ENCODE measurements at places on chromosomes 13 and 19.

GRCh38 chr13:106143930-106144709, 391.3 kb downstream of the EFNB2 start:
- DNase-seq: no peak

- DNase-seq: no peak
These were observed 178.6 kb downstream of the SHISA2 start for GRCh38 chr13:25873242-25873612.

GRCh38 chr19:1429750-1430149, 8.4 kb upstream of the RPS15 start:
- no peak for DNase-seq

GRCh38 chr13:27825072-27825471, 32.8 kb downstream of the GSX1 start:
- no peak for DNase-seq

DNA sequence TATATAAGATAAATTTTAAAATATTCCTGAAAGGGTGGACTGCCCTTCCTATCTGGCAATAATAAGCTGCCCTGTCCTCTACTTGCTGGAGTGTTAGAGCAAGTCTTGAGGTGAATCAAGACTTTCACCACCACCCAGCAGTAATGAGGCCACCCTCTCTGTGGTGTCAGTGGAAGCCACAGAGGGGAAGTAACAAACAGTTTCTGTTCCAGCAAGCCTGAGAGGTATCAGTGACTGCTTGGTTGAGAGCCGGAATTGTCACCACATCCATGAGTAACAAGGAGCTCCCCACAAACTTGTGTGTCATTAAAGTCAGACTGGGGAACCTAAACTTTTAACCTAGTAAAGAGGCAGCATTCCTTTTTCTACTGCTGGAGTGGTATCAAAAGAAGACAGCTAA, 532.7 kb upstream of the SPRY2 start:
- DNase-seq: no peak

DNA sequence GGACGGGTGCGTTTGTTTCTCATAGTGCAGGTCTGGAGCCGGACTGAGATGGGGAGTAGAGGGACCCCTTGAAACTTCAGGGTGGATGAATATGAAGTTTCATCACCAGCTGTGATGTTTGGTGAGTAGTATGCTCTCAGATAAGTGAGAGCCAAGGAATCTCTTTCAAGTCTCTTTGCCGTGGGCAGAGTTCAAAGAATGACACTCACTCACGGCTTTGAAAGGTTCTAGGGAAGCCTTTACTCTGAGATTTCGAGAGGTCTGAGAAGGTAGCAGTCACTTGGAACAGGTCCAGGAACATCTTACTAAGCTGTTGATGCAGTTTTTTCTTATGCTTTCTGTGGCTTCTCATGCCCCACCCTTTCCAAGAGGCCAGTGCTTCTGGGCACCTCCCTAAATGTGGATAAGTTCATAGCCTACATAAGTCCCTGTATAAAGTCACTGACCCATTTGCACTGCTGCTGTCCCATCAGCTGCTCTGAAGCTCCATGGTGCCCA, at the start of gene IGFL2:
Gene IGFL2, plus strand, starts transcription at position 448 of the 498 bp plus-strand sequence. Its CDS starts 41 bp downstream, at position 489.
- no peak for DNase-seq

GRCh38 chr19:43738780-43739211, 16.0 kb downstream of the SMG9 start:
- DNase-seq: no peak

DNA sequence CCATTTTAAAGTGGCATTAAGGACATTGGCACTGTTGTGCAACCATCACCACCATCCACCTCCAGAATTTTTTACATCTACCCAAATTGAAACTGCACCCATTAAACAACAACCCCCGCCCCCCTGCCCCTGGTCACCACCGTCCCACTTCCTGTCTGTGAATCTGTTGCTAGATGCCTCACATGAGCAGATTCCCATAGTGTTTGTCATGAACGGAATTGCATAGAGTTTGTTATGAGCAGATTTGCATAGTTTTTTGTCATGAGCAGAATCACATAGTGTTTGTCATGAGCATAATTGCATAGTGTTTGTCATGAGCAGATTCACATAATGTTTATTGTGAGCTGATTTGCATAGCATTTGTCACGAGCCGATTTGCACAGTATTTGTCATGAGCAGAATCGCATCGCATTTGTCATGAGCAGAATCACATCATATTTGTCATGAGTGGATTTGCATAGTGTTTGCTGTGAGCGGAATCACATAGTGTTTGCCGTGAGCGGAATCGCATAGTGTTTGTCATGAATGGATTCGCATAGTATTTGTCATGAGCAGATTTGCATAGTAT, 54.0 kb upstream of the GTF3A start:
- DNase-seq: no peak

GRCh38 chr19:56156768-56157167, 15.7 kb downstream of the ZNF444 start:
- DNase-seq: no peak

DNA sequence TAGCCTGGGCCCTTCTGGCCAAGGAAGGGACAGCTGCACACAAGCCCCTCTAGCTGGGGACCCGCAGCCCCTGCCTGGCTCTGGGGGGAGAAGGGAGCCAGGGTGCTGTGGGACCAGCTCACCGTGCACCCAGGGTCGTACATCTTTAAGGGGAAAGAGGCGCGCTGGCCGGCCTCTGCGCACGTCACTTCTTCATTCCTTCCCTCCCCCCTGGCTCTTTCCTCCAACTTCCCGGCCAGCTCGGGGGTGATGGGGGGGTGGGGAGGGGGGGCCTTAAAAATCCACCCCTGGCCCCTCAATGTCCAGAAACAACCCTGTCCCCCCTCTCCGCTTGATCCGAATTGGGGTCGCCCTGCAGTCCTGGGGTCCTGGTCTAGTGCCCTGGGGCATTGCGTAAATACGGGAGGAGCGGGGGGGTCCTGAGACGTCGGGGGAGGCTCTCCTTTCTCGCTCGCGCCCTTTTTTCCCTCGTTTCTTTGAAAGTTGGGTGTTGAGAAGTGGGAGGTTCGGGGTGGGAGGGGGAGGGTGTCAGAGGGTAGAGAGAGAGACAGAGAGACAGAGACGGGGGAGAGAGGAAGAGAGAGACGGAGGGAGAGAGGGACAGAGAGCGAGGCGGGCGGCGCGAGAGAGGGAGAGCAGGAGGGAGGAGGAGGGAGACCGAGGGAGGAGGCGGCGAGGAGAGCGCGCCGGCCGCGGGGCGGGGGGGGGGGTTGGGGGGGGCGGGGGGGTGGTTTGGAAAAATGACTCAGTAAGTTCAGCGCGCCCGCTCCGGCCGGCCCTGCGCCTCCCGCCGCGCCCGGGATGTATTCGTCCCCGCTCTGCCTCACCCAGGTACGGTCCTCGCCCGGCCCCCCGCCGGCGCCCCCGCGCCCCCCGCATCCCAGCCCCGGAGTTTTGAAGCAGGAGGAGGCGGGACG, at the start of gene NFIC:
Gene NFIC, plus strand, starts transcription at position 748 of the 917 bp plus-strand sequence. Its CDS starts 54 bp downstream, at position 802.
- DNase-seq: peak; percentile 84

- DNase-seq: no peak
These were observed 80.1 kb downstream of the DCLK1 start for GRCh38 chr13:36051082-36051481.

DNA sequence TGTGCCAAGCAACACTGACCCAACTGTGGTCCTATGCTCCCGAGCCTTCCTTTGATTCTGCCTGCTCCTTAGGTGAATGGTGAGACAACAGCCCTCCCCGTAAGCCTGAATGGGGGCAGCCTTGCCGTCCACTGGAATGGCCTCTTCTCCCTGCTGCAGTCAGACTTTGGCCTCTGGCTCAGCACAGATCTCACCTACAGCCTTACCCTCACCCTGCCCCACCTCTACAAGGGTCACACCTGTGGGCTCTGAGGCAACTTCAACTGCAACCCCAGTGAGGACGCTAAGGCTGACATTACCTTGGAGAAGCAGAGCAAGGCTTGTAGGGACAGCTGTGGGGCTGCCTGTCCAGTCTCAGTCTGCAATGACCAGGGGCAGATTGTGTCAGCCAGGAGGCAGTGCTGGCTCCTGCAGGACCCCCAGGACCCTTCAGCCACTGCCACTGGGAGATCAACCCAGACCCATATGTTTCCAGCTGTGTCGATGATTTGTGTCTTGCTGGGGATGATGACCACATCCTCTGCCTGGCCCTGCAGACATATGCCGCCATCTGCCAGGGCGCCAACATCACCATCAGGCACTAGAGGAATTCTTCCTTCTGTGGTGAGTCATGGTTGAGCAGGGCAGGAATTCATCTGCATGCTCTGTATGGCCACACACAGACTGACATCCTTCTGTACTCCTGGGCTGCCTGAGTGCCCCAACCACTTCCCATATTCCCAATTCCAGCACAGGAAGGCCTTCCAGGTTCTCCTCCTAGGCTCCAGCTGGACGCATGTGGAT, 27.3 kb upstream of the FXYD3 start:
- peak; percentile 95 for DNase-seq

GRCh38 chr13:24500977-24501376, 11.6 kb downstream of the PARP4 start:
- DNase-seq: no peak

- DNase-seq: no peak
These were observed 18.4 kb upstream of the GAS6 start for GRCh38 chr13:113882267-113882630.

GRCh38 chr13:97296740-97297139, 74.6 kb downstream of the MBNL2 start:
- no peak for DNase-seq

DNA sequence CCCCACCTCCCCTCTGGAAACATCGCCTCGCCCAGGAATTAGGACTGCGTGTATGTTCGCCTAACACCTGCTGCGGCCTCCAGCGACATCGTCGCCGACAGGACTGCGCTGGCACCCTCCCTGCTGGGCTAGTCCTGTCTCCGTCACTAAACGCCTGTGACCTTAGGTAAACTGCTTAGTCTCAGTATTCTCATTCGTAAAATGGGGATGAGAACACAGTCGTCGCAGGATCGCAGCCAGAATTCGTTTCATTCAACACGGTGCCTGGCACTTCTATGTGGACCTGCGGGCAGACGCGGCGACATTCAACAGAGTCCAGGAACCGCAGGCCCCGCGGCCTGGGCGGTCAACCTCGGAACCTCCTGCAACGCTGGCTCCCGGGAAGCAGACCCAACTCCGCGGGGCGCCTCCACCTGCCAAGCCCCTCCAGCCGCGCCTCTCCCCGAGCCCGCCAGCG, 485 bp downstream of the CRYL1 start:
- no peak for DNase-seq

DNA sequence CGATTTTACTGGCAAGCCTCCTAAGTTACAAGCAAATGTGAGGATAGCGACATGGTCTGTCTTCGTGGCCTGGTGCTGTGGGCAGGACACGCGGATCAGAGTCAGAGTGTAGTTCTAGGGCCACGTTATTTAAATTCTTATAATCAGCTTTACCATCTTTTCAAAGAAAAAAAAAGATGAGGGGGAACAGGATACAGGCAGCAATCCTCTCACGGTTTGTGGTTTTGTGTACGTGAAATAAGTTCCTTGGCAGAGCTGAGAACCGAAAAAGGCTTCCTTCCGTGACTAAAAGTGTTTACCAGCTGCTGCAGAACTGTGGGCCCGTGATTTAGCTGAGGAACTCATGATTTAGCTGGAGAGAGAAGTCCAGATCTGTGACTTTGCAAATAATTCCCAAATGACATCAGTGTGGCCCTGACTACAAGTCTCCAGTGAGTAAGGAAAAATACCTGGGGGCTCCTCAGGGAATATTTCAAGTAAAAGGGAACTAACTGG, 27.2 kb downstream of the RCBTB2 start:
- no peak for DNase-seq

DNA sequence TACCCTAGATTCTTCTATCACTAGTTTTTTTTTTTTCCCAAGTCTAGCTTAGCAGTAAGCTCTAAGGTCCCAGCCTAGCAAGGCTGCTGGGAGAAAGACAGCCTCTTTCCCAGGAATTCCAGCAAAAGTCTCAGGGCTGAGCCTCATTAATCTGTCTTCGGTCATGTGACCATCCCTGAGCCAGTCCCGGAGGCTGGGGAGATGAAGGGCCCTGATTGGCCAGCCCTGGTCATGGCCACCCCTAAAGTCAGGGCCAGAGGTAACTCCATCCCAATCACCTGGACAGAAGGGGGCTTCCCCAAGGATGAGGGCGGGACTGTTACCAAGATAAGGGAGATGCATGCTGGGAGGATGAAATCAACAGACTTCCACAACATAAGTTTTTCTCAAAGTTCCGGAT, 43.3 kb downstream of the CCNE1 start:
- DNase-seq: no peak

DNA sequence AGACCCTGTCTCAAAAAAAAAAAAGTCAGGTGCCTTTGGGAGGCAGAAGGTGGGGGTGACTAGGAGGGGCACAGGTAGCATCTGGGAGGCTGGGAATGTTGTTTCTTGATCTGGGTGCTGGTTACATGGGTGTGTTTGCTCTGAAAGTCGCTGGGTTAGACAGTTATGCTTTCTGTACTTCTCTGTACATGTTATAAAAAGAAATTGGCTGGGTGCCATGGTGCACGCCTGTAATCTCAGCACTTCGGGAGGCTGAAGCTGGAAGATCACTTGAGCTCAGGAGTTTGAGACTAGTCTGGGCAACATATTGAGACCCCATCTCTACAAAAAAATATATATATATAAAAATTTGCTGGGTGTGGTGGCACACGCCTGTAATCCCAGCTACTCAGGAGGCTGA, 15.1 kb downstream of the NOSIP start:
- no peak for DNase-seq

- DNase-seq: no peak
These were observed 11.8 kb upstream of the BTBD2 start for GRCh38 chr19:2027361-2027760.

DNA sequence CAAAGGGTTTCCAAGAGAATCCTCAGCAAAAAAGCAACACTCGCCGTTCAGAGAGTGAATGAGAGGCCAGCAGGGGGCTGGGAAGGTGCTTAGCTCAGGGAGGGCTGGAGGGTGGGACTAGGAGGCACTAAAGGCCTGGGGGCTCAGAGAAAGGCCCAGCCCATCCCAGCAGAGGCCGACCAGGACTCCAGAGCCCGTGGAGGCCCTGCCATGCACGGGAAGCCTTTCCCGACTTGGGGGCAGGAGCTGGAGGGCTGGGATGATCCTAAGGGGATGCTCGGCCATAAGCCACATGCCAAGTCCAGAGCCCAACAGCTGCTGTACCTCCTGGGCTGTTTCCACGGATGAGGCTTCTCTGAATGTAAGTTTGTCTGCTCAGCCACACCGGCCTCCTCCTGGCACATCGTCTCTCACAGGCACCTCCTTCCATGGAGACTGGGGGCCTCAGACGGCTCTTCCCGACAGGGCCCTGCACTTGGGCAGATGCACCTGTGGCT, 19.5 kb downstream of the RASA3 start:
- no peak for DNase-seq

DNA sequence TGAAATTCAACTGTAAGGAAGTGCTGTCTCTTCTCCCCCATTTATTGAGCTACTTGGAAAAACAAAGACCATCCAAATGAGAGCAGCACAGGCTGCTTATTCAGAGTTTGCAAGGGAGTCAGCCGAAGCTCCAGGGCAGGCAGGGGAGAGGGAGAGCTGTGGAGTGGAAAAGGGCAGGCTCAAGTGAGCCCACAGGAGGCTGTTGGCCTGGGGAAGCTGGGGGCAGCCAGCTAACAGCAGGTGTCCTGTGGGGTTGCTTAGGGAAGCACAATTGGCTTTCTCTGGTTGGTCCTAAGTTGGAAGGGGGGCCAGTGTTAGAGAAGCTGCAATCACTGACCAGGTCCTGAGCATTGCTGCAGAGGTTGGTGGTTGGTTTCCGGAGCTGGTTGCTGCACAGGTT, 23.9 kb downstream of the SLC25A42 start:
- no peak for DNase-seq

- DNase-seq: no peak
These were observed 2.4 kb downstream of the PCSK4 start for GRCh38 chr19:1487576-1488281.

- DNase-seq: peak; percentile 11
These were observed 128.1 kb downstream of the EFNB2 start for GRCh38 chr13:106407338-106407737.

Data from H54 (cell line).